ENCODE measurements at places on chromosomes 6 and 20.

DNA sequence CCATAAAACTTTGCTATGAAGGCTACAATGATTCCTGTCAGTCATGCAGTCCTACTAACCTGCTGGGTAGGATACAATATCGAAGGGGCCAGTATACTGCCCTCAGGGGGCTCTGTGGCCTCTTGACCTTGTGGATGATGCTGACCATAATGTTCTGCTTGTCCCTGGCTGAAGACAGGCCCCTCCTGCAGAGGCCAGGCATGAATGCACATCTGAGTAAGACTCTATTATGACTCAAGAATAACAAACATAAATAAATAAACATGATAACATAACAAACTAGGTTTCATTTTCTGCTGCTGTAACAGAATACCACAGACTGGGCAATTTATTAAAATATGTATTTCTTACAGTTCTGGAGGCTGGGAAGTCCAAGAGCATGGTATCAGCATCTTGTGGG lies 44.0 kb upstream of the POU5F1 start:
- DNase-seq: no peak

GRCh38 chr6:10719964-10720264 lies 3.0 kb upstream of the TMEM14C start:
- no peak for DNase-seq

DNA sequence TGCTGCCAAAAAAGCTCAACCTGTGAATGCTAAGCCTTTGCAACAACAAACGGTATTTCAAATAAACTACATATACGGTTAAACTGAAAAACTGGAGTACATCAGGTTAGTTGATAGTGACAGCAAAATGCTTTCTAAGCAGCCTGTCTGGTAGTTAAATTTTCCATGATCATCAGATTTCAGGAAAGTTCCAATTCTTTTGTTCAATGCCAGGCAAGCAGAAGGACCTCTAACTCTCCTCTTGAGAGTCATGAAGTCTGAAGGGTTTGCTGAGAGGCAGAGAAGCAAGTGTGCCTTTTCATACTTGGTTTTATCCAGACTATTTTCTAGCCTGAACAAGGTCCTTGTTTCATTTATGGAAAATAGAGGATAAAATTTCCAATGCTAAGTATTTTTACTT lies 4.5 kb downstream of the FLRT3 start:
- DNase-seq: no peak

GRCh38 chr6:37717836-37718251 lies 20.2 kb upstream of the MDGA1 start:
- no peak for DNase-seq

DNA sequence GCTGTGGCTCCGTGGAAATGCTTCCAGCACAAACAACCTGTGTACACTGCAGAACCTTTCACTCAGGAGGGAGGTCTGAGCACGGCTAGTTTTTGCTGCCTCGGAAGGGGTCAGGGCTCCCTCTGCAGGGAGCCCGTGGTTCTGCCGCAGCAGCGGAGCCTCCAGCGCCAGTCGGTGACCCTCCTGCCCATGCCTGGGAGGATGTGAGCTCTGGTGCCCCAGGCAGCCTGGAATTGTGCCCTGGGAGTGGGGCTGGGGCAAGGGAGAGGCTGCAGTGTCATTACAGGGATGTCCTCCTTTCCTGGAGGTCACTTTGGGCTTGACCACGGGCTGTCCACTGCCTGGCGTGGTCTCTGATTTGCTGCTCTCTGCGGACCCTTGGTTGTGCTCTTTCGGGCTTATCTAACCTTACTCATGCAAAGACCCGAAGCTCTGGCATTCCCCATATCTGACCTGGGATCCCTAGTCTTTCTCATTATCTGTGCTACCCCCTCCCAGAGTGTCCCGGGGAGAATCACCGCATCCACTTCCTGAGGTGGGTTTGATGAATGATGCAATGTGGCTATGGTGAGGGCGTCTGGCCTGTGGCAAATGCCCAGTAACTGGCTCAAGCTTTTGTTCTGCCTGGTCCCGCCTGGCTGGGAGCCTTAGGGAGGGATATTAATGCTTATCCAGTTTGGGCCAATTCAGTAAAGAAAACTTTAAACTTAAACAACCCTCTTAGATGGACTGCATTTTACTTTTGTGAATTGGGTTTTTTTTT lies 59.6 kb upstream of the TAGAP start:
- DNase-seq: peak; percentile 71

Data from GM12892 (cell line).